ENCODE measurements at places on chromosomes 1 and 21.

DNA sequence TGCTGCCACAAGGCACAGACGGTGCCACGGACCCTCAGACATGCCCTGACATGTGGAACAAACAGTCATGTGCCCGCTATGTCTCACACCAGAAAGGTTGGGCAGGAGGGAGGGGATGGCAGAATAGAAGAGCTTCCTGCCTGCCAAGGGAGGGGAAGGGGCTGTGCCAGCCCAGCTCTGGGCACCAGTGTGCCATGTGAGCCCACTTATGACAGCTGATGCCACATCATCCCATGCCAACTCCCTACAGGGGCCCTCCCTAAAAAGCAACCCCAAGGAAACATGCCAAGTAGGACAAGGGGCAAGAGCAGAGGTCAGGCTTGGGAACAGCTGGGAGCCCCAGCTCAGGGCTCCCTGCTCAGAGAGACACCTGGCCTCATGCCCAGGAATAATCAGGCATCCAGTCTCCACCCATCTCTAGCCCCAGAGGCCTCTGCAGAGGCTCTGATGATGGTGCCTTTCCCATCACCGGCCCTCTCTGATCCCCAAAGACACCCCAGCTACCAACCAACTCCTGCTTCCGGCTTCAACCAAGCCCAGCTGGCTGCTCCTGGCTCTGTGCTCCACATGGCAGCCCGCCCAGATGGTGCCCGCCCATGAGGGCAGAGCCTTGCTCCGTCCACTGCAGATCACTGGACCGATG is 10.3 kb downstream of the ADGRB2 start:
- no peak for DNase-seq

DNA sequence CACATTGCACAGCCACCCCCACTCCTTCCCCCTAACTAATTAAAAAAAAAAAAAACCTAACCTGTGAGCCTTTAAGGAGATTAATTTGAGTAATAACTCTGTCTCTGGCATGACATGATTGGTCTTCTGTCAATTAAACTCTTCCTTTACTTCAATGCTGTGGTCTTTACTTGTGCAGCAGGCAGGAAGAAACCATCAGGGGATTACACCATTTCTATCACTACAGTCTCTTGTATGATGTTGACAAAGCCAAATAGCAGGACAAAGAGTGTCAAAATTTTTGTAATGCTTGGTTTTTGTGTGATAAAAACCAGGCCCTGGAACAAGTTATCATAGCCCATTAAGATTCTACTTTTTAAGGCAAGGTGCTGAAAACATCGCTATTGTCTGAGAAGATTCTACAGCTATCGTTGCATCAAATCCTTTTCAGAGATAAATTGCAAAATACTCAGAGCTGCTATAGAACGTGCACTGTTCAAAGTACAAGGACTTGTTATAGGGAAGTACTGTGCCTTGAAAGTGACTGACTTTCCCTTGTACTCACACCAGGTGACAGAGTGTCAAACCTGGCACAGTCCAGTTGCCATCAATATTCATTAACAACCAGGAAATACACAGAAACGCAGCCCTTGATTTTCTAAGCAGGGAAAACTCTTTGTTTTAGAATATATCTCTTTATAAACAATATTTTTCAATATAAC is 37.7 kb downstream of the LHX9 start:
- no peak for DNase-seq

- no peak for DNase-seq
These were observed 6.6 kb upstream of the NTPCR start for GRCh38 chr1:232943679-232944252.

DNA sequence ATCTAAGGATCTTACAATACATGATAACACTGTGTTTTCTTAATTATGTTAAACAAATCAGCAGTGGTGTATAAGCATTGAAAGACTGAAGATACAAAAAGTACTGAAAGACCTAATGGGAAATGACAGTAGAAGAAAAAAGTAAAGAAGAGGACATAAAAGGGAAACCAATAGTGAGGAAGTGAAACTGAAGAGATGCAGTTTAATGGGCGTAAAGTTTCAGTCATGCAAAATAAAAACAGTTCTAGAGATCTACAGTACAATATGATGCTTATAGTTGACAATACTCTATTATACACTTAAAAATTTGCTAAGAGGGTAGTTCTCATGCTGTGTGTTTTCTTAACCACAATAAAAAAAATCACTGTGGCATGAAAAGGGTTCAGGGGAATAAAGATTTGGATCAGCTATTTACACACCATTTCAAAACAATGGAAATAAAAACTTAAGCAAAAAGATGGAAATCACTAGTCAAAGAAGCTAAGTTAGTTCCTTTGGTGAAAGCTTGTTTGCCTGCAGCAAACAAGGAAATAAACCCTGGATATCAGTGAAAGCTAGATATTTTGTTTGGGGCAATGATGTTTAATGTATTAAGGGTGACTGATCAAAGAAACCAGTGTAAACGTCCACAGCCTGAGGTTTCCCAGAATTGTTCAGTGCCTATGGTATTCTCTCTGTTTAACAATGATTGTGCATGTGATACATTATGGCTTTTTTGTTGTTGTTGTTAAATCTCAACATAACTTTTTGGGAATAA is 1160.8 kb upstream of the ADGRL2 start:
- DNase-seq = no peak

DNA sequence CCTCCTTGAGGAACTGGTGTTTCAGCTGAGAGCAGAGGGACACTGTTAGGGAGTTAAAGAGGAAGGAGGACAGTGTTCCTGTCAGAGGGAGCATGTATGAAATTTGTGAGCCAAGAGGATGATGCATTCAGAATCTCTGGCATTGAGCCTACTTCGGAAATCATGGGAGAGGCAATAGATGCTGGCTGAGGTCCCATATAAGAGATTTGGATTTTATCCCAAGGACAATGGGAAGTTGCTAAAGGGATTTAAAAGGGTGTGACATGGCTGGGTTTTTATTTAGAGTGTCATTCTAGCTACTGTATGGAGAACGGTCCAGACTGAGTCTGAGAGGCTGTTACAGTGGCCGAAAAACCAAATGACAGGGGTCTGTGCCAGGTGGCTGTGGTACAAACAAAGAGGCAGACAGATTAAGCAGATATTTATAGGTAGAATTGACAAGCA is 403.2 kb upstream of the B3GALT2 start:
- DNase-seq = no peak

DNA sequence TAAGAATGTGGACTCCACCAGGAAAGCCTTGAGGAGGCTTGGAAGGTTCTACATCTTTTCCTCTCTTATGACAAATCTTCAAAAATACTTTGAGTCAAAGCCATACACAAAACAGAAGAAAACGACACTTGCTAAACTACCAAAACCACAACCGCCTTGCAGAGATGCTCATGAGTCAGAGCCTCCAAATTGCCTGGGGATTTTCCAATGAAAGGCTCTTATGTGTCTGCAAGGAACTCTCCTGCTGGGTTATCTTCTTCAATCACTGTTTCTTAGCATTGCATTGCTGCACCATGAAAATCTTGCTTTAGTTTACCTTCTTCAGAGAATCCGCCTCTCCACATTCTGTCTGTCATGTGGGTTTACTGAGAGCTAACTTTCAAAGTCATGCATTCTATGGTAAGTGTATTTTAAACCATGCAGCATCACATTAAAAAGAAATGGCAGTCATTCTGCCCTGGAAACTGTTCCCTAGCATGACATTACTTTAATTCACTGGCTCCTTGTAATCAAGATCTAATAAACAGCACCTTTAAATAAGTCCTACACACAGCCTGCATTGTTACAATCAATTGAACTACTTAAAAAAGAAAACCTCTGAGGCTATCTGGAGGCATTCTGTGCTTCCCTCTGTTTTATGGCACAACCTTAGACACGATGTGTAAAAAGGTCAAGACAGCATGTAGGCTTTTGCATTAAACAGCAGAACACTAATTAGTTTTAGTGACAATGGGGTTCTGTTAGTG is 210.0 kb upstream of the FOXD3 start:
- DNase-seq = peak; percentile 51

DNA sequence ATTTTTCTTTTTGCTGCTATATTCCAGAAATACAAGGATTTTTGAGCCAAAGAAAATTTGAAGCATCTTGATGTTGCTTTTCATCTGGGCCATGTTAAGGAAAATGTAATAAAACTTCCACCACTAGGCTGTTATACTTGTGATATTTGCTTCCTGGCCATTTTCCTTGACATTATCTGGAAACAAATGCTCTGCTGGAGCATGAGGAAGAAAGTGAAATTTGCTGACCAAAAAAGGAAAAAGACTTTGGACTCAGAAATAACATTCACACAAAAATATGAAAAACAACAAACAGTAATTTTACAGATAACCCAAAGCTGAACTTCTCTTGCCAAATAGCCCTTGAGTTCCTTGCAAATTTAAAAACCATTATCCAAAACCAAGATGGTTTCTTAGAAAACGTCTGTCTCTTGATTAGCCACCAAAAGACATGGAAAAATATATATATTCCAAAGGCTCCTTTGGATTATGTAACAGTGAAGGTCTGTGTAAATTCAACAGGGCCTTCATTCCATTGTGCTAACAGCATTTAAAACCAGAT is 344.5 kb downstream of the LMX1A start:
- no peak for DNase-seq

DNA sequence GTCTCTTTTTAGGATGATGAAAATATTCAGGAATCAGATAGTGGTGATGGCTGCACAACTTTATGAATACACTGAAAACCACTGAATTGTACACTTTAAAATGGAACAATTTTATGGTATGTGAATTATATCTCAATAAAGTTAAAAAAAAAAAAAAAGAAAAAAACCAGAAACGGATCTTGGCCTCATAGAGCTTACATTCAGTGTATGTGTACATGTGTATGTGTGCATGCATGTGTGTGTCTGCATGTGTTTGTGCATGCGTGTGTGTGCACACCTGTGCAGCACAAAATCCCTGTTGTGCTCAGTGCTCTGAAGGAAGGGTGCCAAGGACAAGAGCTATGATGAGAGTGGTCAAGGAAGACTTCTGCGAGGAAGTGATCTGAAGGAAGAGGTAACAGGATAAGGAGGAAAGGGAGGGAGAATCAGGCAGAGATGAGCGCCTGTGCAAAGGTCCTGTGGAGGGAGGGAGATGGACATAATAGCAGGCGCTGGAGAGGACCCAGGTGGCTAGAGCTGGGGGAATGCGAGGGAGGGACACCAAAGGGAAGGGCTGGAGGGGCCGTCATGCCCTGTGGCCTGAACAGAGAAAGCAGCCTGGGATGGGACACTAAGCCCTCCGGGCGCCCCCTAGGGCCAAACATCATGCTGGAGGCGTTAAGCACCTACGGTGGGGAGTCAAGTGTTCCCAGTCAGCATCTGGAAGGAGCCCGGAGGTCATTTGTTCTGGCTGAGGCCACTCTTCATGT is 25.2 kb downstream of the NKAIN1 start:
- no peak for DNase-seq

DNA sequence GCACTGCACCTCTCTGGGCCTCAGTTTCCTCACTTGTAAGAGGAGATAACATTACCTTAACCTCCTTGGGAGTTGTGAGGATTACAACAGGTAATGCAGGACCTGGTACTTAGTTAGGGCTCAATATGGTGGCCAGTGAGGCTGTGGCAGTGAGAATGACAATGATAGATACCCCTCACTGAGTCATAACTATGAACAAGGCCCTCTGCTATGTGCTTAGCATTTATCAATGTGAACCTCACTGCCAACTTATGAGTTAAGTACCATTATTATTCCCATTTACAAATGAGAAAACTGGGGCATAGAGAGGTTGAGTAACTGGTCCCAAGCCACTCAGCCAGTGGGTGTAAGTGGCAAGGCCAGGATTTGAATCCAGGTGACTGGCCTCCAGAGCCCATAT is 64.4 kb downstream of the HMGB4 start:
- DNase-seq = no peak

DNA sequence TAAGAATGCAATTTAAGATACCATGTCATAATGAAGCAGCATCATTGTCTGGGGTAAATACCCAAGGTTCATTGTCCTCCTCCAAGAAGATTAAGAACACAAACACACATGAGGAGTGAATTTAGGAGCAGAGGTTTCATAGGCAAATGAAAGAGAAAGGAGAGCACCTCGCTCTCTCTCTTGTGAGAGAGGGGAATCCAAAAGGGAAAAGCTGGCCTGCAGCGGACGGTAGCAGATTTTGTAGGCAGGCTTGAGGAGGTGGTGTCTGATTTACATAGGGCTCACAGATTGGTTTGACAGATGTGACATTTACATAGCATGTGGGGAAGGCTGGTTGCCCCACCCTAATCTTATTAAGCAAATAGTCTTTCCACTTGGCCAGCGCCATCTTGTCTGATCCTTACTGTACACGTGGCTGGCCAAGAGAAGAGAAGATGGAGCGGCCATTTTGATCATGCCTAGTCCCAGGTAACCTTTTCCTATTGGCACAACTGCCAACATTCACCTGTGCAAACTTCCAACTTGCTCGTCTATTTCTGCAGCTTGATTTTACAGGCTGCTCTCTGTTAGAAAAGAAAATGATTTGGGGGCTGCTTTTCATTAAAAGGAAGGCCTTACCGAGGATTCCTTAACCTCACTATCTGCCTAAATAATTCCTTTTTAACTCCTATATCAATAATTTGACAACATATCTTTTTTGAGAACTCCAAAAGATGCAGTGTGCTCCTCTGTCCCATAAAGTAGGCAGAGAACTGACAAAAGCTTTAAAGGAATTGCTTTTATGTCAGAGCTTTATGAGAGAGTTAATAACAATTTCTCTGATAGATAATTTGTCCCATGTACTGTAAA is 16.0 kb upstream of the LRRC7 start:
- no peak for DNase-seq

GRCh38 chr1:25608488-25609178 is 8.0 kb upstream of the MAN1C1 start:
- peak; percentile 85 for DNase-seq

DNA sequence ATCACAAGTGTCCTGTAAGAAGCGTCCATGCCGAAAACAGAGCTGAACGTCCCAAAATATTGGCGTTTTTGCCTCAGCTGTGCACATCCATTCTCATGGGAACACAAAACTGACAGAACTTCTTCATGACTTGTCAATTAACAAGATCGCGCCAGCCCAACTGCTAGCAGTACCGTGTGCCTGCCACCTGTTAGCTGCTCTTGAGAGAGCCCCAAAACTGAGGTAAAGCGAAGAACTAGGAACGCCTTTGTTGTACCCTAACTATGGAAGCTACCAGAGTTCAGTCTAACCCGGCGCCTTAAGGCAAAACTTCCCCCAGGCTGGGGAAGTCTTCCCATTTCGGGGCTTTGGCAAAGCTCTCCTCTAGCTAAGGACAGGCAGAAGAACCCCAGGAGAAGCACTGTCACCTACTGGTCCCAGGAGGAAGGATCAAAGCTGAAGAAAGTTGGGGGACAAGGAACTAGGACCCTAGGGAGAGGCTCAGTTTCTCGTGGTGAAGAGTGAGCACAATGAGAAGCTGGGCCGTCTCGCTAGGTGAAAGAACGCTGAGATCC is 719 bp downstream of the EYA3 start:
- DNase-seq = peak; percentile 11

- no peak for DNase-seq
These were observed 4.7 kb downstream of the ACAP3 start for GRCh38 chr1:1302951-1303509.

- no peak for DNase-seq
These were observed 190.5 kb downstream of the ZP4 start for GRCh38 chr1:237700181-237700580.

GRCh38 chr1:239493811-239494414 is 107.5 kb downstream of the CHRM3 start:
- DNase-seq = no peak

GRCh38 chr1:203148127-203148526 is 20.6 kb downstream of the ADORA1 start:
- DNase-seq = no peak
